ENCODE measurements at places on chromosomes 7 and 10.

DNA sequence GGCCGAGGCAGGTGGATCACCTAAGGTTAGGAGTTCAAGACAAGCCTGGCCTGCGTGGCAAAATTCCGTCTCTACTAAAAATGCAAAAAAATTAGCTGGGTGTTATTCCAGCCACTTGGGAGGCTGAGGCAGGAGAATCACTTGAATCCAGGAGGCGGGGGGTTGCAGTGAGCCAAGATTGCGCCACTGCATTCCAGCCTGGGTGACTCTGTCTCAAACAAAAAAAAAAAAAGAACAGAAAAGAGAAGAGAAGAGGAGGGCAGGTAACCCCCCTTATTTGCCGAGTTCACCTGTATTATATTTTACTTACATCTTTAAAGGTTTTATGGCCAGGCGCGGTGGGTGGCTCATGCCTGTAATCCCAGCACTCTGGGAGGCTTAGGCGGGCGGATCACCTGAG, 91.7 kb downstream of the RNF216 start:
- DNase-seq, result no peak

DNA sequence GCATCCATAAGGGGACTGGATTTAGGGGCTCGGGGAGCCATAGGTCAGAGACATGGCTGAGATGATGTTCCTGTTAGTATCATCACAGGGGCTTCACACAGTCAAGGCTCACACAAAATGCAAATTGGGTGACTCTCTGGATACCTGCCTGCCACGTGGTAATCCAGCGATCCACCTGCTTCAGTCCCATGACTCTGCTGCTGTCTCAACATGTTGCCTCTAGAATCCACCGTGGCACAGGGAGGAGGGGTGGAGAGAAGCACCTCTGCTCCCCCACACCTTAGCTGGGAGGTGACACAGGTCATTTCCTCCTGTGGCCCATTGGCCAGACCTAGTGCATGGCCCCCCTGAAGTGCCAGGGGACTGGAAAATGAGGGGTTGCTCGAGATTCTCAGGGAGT, 83.1 kb downstream of the CDH23 start:
- no peak for DNase-seq

DNA sequence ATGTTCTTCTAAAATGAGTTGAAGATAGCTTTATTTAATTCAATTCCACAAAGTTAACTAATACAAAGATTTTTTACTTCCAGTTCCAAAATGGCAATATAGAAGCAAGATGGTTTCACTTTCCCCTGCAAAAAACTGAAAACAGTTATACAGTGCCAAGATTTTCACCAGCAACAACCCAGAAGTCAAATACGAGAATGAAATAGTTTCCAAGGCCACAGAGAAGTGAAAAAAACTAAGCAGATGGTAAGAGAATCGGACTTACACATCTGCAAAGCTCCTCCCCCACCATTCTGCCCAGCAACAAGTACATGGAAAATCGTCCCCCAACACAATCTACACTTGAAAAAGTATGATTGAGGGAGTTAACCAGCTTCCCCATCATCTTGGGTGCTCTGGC, 30.3 kb upstream of the KEL start:
- DNase-seq, result no peak

GRCh38 chr10:84007482-84007881, 131.8 kb upstream of the GHITM start:
- no peak for DNase-seq

DNA sequence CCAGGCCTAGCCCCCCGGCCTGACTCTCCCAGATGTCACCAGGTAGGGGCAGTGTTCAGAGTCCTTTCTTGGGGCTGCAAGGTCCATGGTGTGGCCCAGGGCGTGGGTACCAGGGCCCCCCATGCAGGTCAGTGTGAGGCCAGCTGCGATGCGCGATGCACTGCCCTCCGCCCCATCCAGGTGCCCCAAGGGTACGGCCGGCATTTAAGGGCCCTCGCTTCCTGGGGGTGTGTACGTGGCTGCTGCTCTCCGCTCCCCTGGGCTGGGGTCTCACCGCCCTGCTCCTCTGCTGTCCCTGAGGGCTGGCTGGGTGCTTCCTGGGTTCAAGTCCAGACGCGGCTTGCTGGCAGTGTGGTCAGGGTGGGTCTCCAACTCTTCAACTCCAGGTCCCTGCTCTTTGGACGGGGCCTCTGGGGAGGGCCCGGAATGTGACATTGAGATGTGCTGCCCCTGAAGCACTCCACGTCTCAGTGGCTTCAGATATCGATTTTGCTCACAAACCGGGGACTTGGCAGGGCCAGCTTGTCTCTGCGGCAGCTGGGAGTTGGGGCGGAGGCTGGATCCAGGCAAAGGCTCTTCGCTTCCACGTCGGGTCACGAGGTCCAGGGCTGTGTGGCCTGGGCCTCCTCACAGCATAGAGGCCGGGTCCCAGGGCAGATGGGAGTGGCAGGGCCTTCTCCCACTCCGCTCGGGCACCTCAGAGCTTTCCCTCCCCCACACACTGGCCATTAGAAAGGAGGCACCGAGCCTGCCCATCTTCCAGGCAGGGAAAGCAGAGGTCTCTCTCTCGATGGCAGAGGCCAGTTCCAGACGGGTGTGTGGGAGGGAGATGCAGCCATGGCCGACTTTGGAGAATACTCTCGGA, 93.2 kb downstream of the UNCX start:
- no peak for DNase-seq

DNA sequence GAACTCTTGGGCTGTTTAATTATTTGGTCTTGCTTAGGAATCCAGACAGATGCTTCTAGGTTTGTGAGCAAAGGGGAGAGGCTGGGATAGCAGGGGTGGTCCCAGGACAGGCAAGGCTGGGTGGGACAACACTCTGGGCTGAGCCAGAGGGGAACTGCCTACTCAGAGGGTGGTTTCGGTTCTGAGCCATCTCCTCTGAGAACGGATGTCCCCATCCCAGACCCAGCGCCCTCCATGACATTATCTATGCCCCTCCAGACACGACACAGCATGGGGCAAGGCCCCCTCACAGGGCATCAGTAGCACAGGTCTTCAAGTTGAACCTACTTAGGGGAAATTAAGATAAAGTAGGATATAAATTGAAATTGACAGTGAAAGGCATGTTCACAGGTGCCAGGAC, 7.1 kb downstream of the ASB10 start:
- no peak for DNase-seq

DNA sequence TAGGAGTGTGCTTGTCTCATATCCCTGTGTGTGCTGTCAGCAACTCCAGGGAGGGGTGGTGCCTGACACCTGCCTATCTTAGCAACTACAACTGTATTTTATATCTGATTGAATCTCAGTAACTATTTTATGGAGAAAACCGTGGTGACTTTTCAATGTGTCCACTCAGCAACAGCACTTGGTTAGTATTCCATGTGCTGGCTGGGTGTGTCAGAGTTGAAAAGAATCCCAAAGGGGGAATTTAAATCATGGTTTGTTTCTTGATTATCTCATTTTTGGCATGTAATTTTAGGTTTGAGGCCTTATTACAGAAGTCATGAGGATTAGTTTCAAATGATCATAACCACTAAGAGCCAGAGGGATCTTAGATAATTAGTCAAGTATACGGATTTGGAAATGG, 425.7 kb upstream of the FZD8 start:
- no peak for DNase-seq

DNA sequence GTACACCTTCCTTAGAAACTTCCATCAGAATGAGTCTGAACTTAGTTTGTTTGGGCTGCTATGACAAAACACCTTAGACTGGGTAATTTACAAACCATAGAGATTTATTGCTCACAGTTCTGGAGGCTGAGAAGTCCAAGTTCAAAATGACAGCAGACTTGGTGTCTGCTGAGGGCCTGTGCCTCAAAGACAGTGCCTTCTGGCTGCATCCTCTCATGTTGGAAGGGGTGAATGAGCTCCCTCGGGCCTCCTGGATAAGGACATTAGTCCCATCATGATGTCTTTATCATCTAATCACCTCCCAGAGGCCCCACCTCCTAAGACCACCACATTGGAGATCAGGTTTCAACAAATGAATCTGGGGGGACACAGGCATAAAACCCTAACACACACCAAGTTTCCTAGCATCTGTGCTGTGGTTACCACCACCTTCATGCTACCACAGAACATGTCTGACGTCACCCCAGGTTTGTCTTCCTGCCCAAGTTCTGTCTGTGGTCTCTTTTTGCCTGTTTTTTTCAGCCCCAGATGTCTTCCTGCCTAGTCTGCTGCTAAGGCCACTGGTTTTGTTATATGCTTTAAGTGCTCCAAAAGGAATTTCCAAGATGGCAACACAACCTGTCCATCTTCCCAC, 150.9 kb upstream of the COBL start:
- no peak for DNase-seq

- DNase-seq, result no peak
These were observed 55.0 kb downstream of the ST7 start for GRCh38 chr7:117008118-117008885.

- DNase-seq, result no peak
These were observed 2.6 kb upstream of the CAMK2G start for GRCh38 chr10:73876971-73877370.

GRCh38 chr7:104341546-104341945, 13.1 kb downstream of the LHFPL3 start:
- no peak for DNase-seq
